Stimulated activated CD8-positive, alpha-beta memory T cell treated with anti-CD3 and anti-CD28 coated beads, Interleukin-15, amount 100 ng/mL, for 1 hour (primary cell): ENCODE measurements at places on chromosomes 4 and X.

DNA sequence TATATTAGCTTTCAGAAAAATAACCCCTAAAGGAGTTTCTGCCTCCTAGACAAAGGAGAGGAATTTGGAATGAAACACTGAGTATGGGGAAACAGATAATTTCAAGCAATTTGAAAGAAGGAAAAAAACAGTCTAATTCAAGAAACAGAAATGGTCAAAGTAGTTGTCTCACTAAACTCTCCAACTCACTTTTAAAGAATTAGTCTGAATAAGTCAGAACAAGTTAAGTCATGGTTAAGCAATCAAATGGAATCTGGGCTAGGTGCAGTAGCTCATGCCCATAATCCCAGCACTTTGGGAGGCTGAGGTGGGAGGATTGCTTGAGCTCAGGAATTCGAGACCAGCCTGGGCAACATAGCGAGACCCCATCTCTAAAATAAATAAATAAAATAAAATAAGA is 95.7 kb upstream of the GRIA3 start:
- no peak for DNase-seq

DNA sequence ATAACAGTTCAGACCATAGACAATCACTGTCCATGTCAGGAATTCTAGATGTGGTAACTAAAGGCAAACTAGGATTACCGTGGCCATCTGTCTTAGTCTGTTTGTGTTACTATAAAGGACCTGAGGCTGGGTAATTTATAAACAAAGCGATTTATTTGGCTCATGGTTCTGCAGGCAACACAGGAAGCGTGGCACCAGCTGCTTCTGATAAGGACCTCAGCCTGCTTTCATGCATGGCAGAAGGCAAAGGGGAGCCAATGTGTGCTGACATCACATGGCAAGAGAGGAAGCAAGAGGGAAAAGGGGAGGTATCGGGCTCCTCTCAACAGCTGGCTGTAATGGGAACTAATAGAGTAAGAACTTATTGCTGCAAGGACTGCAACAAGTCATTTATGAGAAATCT is 376.7 kb downstream of the GPM6A start:
- no peak for DNase-seq

DNA sequence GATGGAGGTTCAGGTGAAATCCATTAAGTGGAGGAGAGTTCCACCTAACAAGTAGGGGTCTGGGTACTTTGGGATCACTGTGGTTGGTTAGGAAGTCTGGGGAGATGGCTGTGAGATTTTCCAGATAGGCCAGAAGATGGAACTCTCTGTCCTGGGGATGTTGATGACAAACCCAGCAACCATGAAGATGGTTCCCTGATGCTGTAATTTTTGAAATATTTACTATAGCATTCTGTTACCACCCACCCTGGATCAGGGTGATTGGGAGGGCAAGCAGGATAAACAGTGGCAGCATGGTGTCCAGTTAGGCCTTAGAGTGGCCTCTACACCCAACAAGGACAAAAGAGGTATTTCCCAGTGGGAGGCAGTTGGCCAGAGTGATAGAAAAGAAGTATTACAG is 15.9 kb upstream of the NELFA start:
- DNase-seq = no peak

DNA sequence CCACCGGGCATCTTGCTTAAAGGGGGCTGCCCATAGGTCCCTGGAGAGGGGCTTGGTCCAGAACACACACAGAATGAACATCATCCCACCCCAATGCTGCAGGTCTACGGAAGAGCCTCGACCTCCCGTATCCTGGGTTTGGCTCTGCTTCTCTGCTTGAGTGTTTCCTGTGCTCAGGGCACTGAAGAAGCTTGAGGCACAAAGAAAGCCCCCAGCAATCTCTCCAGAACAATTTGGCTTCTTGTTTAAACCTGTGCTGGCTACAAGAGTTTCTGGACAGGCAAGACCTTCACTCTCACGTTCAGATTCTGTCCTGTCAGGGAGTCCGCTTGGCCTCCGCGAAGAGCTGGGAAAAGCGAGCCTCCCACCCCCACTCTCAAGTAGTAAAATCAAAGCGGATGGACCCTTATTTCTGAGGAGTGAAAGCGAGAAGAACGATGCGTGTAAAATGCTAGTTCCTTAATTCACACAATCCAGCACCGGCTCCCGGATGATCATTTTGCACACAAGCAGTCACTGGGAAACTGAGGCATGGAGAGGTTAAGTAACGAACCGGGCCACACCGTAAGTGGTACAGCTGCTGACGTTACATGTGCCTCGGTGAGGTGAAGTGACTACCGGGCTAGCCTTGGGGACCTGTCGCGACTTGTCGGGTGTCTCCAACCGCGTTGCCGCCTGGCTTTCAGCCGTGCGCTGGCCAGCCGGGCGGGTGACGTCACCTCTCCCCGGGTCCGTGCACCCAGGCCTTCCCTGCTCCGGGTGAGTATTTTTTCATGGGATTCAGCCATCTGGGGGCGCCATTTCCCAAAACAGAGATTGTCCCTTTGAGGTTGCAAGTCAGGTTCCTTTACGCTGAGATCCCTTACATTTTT is 3.1 kb upstream of the SFRP2 start:
- DNase-seq = no peak

GRCh38 chrX:148854306-148854705 is 353.9 kb downstream of the AFF2 start:
- no peak for DNase-seq

GRCh38 chr4:156957556-156957955 is 14.0 kb downstream of the PDGFC start:
- DNase-seq = no peak

DNA sequence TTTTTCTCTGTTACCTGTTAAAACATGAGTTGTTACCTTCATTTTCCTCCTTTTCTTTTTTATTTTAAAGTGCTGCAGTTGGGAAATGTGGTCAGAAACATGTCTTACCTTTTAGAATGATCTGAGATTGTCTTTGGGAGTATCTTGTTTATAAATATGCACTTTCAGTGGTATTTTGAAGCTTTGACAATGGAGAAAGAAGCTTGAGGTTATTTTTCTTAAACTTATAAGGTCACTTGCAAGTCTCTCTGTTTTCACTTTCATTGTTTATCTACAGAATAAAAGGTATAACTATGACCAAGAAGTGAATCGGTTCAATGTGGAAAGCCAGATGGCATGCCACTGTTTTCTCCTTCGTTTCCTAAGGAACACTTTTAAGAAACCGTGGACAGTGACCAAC is 167.5 kb upstream of the SLC7A11 start:
- DNase-seq = no peak

DNA sequence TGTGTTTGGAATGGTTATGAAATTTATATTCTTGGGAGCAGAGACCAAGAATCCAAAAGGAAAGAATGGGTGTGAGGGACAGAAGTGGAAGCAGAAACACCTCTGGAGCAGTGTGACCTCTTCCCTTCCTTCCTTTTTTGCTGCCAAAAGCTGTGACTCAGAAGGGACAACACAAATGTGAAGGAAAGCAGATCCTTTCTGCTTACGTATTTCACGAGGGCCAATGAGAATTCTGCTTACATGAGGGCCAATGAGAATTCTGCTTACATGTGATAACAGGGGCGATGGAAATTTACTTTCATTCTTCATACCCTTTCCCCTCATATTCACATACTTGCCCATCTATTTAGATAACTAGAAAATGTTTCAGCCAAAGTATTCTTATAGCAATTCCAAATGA is 404.6 kb downstream of the PRDM5 start:
- no peak for DNase-seq

- no peak for DNase-seq
Measured at GRCh38 chr4:188111955-188112354, 2.6 kb upstream of the TRIML2 start.

- no peak for DNase-seq
Measured at GRCh38 chr4:157290622-157291021, 70.1 kb downstream of the GRIA2 start.

DNA sequence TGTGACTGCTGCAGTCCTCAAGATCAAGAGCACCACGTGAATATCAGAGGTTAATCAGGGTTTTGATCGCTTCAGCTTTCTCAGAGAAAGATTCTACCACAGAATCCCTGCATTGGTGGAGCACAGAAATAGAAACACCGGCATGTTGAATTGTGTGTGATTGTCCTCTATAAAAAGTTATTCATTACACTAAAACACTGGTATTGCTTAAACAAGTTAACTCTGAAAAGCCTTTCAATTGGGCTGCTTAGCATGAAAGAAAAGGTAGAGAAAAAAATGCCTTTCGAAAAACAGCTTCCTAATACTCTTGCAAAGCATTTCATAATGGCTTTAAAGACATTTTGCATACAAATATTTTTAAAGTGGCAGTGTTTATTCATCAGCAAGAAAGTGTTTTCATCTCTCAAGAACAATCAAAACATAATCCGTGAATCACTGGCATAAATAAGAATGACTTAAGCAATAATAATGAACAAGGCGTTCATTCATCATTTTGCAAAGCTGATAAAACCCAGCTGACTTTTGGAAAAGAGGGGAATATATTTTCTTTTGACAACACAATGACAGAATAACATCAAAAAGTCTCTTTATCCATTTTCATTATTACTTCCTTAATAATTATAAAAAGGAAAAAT is 61.1 kb downstream of the HELT start:
- DNase-seq = no peak

GRCh38 chr4:167614866-167615265 is 380.6 kb upstream of the SPOCK3 start:
- DNase-seq = no peak

DNA sequence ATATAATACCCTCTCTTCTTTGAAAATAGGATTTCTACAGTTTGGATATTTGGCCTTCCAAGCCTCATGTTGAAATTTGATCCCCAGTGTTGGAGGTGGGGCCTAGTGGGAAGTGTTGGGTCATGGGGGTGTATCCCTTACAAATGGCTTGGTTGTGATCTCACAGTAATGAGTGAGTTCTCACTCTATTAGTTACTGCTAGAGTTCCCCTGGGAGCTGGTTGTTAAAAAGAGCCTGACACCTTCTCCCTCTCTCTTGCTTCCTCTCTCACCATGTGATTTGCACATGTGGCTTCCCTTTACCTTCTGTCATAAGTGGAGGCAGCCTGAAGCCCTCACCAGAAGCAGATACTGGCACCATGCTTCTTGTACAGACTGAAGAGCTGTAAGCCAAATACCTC is 73.9 kb downstream of the HDAC8 start:
- no peak for DNase-seq

GRCh38 chr4:182042945-182043344 is 200.3 kb upstream of the TENM3 start:
- no peak for DNase-seq

DNA sequence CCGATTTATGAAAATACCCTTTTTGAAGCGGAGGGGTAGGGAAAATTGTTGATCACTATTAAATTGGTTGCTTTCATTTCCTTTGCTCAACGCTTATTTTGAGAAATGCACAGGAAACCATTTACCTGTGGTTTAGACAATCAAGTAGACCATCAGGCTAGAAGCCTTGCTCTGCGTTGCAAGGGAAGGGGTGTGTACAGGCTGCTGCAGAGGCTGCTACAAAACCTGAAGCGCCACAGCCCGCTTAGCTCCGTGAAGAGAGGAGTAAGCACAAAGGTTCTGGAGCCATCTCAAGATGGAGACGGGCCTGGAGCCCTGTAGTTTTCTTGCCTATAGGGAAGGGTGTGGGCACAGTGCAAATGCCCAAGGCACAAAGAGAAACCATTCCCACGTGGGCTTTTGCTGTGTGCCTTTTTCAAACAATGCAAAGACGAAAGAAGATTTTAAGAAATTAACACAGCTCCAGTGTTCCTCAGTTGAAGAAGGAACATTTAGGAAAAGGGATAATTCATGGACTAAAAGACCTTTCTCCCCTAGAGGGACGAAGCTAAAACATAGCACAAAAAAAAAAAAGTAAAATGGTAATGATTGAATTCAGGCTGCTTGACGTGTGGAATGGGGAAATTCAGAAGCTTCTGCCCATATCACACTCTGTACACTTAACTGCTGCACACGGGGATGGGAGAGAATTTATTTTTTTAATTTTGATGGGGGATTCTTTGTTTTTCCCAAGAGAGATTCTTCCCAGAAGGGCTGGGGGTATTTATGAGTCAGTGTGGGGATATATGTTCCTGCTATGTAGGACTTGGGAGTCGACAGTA is 3.5 kb downstream of the TMSB4X start:
- DNase-seq = no peak

- DNase-seq = no peak
Measured at GRCh38 chr4:121273191-121273590, 107.6 kb downstream of the QRFPR start.

DNA sequence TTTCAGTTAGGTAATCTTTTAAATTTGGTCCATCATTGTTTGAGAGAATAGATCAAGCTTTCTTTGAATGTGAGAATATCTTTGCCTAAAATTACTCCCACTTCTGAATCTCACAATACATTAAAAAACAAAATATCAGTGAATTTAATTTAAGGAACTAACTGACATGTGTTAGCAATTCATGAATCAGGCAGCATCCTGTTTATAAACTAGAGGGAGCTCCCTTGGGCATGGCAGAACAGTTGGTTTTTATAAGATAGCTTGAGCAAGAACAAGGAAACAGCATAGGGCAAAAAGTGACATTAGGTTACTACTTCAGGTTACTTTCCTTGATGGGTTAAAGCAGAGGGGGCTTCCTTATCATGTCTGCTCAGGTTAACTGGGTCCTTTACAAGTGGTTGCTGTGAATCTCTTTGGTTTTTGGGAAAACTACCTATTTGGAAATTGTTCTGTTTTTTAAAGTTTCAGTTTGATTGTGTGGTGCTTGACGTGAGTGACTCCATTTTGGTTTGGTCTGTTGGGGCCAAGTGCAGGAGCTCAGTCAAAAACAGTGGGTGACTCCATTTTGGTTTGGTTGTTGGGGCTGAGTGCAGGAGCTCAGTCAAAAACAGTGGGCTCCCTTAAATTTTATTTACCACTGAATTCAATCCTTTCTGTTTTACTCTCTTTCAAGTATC is 68.0 kb downstream of the PPEF2 start:
- DNase-seq = no peak

- no peak for DNase-seq
Measured at GRCh38 chrX:87006561-87006960, 511.0 kb upstream of the KLHL4 start.

- no peak for DNase-seq
Measured at GRCh38 chrX:148333989-148334388, 166.4 kb upstream of the AFF2 start.

DNA sequence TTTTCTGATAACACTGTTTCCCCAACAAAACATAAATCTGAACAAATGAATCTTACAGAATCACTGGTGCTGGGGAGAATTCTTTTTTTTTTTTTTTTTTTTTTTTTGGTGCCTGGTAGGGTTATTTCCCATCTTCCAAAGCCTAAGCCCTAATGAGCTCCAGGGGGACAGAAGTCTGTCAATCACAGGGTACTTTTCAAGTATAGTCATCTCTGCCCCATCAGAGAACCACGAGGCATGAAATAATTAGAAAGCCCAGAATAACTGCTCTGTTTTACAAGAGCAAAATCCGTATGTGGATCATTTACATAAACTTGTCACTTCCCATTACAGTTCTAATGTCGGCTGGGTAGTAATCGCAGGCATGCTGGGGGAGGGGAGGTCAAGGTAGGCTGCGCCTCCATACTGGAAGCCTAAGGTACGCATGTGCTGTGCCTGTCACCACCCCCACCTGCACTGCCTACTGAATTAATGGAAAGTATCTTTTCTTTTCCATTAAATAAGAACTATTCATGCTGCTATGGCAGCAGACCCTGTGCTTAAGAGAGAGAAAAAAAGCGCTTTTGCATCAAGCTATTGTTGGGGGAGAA is 164.7 kb upstream of the LEF1 start:
- DNase-seq = no peak

GRCh38 chrX:18639280-18639679 is 32.6 kb downstream of the RS1 start:
- DNase-seq = no peak
